ENCODE measurements at places on chromosomes 1 and 21. TPM values are rescaled to one million over a fixed set of nuclear protein-coding genes. Genes with fewer than 3 reads are reported as not detected.
A peak's percentile ranks its signal among the peaks of the same experiment; 100 is the strongest.

Gene CACNA1E
- total RNA-seq, result 1.0 TPM

- DNase-seq, result no peak
Observed at GRCh38 chr1:39268906-39269305, 64.4 kb downstream of the MACF1 start.

DNA sequence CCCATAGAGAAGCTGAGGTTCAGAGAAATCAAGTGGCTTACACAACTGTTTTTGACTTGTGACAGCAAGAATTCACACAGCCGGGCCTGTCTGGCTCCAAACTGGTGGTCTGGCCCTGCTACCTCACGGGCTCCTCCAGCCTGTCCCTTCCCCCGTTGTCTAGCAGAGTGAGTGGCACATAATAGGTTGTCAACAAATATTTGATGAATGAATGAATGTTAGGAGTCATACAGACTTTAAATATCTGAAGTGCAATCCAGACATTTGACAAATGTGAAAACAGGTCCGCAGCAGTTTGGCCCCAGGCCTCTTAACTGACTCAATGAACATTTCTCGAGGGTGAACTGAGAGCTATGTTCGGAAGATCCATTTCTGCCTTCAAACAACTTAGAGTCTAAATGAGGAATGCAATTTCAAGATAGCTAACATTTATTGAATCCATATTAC lies 1.1 kb upstream of the RHOC start:
- no peak for DNase-seq

DNA sequence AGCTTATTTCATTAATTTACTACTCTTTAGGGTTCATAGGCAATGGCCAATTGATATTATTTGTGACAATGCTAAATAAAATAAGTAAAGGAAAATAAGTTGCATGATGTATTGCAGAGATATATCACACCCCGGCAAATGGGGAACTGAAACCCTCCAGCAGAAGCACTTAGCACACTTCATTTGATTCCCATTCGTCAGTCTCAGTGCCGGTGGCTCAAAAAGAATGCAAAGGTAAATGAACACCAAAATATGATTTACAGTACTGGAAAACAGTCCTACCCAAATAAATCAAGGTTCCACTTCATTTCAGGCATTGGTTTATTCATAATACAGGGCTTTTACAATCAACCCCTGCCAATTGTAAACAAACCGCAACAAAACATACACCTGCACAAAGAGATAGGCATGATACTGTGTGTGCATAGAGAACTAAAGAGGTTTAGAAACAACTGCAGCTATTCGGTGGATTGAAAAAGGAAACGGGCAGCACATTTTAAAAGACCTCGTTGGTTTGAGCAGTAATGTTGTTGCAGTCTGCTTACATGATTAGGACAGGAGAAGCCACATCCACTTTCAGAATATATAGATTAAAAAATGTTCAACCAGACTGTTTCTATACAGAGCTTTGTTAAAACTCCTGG lies 1019.2 kb downstream of the TTLL7 start:
- DNase-seq, result no peak

DNA sequence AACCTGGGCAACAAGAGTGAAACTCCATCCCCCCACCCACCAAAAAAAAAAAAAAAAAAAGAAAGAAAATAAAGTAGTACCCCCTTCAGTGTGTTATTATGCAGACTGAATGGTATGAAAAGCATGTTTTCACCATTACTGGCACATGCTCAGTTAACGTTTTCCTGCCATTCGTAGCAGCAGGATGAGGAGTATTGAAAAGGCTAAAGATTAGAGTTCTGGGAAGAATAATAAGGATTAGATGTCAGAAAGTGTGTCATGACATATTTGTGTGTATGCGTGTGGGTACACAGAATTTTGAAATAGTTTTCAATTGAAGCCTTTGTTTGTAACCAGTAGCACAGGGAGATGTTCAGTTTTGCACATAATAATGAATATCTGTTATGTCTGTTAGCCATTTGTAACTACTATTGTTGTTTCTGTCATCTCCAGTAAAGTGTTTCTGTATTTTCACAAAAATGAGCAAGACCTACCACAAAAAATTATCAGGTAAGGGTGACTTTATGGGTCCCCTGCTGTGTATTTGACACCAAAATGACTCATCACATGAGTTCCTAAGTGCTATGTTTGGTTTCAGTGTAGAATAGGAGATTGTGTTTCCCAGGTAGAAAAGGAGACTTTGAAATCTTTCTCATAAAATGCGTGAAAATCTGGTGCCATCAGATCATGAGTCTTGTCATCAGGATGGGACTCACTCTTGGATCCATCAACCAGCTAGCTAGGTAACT lies 358.9 kb downstream of the DISC1 start:
- no peak for DNase-seq

- DNase-seq, result no peak
Observed at GRCh38 chr1:91623020-91623419, 122.4 kb downstream of the CDC7 start.

- no peak for DNase-seq
Observed at GRCh38 chr1:114729782-114730181, 13.2 kb upstream of the NRAS start.

DNA sequence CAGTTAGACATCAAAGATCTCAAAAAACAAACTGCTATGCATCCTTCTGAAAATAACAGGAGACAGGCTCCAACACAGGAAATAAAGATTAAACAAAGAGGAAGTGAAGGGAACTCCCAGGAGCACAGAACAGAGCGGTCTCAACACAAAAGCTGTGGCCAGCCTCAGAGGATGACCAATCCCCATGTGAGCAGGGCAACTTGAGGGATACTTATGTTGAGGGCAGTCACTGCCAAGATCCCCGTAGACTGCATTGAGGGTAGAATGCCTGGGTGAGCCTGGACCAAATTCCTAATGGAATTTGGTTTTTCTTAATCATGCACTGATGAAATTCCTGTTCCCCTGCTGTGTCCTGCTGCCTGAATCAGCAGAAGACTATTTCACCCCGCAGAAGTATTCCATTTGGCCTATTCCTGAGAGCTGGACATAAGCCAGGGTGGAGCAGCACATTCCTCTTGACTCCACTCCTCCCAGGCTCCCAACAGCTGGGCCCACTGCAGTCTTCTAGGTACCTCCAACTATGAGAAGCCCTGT lies 49.0 kb downstream of the JAK1 start:
- peak; percentile 70 for DNase-seq

GRCh38 chr1:3079381-3080052 lies 10.5 kb downstream of the PRDM16 start:
- DNase-seq, result no peak

Data from body of pancreas (tissue), 4 donors.